ENCODE measurements at places on chromosomes 5 and 9.

- DNase-seq, result no peak
Measured at GRCh38 chr5:137442660-137443059, 56.5 kb downstream of the SPOCK1 start.

DNA sequence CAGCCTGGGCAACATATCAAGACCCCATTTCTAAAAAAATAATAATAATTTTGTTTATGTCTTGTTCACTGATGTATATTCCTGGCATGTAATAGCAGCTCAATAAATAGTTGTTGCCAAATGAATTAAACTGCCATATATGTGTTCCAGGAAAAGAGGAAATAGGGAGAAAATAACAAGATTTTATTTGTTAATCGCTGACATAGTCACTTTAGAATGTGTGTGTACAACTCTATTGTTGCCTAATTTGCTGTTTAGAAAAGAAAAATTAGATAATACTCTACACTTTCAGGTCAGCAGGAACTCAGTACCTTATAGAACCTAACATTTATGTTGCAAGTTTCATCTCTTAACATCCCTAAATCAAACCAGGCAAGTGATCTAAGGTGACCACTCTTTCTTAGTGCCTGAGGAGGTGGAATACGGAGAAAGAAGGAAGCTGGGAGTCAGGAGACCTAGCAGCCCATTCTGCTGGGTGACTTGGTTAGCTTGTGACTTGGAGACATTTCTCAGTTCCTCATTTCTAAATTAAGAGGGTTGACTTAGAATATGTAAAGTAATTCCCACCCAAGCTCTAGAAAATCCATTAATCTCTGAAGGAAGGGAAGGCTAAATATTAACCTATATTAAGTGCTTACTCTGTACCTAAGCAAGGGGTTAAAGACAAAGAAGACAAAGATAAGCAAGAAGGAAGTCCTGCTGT is 110.3 kb upstream of the IQGAP2 start:
- DNase-seq, result no peak

GRCh38 chr5:169416583-169417196 is 115.8 kb upstream of the SLIT3 start:
- DNase-seq, result no peak

DNA sequence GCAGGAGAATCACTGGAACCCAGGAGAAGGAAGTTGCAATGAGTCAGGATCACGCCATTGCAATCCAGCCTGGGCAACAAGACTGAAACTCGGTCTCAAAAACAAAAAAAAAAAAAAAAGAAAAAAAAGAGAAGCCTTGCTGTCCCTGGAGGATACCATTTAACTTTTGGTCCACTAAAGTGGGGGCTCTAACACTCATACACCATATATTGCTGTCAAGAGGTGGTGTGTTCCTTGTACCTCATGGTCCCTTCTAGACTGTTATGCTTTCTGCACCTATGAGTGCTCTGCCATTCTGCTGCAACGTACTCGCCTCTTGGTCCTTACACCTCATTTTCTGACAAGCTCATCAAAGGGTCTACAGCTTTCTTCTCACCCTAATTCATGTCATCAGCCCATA is 52.2 kb upstream of the ISOC1 start:
- DNase-seq, result no peak

GRCh38 chr5:95738072-95738471 is 6.9 kb downstream of the RHOBTB3 start:
- DNase-seq, result no peak

- no peak for DNase-seq
Measured at GRCh38 chr5:21810737-21811316, 1042.3 kb downstream of the CDH12 start.

DNA sequence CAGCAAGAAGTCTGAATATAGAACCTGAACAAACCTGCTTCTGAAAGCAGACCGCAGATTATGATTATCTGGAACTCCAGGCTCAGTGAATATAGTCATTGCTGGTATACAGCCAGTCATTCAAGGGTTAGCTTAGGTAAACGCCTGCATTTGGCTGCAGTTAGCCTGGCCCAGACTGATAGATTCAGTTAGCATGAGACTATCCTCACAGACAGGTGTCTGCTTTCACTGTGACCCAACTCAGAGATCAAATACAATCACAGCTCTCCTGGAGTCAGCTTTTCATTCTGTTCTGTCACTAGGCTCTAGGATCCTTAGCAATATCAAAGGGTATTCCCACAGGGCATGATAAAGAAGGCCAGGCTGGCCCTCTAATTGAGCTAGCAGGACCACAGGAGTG is 138.6 kb upstream of the PLCXD3 start:
- DNase-seq, result no peak

- no peak for DNase-seq
Measured at GRCh38 chr5:139763930-139764791, 31.4 kb upstream of the PSD2 start.

DNA sequence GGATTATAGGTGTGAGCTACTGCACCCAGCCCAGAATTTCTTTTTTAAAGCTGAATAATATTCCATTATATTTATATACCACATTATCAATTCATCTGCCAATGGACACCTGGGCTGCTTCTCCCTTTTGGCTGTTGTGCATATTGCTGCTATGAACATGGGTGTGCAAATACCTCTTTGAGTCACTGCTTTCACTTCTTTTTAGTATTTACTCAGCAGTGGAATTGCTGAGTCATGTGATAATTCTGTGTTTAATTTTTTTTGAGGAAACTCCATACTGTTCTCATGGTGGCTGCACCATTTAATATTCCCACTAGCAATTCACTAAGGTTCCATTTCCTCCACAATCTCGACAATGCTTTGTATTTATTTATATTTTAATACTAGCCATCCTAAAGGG is 36.1 kb upstream of the KIF4B start:
- DNase-seq, result no peak

- DNase-seq, result no peak
Measured at GRCh38 chr9:16139774-16140173, 586.9 kb downstream of the CCDC171 start.
